HFF-Myc (cell line): ENCODE measurements at places on chromosomes 7 and 10.

GRCh38 chr7:118033273-118033672, 150.7 kb upstream of the LSM8 start:
- no peak for DNase-seq

DNA sequence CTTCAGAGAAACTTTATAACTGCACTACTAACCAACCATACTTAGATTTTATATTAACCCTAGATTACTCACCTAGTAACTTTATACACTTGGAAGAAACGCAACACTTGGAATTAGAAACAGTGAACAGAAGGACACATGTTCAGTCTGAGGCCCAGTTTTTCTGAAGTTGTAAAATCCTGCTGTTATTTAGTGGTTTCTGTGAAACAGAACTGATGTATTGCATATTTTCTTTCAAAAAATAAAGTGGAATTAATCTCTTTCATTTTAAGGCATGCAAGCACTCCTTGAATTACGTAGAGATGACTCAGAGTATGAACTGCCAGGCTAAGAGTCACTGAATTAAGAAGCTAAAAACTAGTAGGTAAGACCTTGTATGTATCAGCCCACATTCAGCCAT, 215.8 kb downstream of the SKAP2 start:
- DNase-seq: no peak

DNA sequence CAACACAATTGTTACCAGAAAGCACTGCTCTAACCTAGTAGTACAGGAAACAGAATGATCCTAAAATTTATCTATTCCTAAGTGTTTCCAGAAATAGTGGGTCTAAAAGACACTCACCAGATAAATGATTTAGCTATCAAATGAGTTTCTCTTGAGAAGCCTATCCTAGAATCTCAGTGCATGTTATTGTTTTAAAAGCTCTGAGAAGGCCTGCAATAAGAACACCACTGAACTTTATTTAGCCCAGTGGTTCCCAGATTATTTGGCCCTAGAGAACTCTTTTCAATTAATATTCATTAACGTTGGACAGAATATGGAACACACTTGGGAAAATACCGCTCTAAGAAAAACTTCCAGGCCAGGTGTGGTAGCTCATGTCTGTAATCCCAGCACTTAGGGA, 220.1 kb upstream of the GHITM start:
- DNase-seq: no peak

DNA sequence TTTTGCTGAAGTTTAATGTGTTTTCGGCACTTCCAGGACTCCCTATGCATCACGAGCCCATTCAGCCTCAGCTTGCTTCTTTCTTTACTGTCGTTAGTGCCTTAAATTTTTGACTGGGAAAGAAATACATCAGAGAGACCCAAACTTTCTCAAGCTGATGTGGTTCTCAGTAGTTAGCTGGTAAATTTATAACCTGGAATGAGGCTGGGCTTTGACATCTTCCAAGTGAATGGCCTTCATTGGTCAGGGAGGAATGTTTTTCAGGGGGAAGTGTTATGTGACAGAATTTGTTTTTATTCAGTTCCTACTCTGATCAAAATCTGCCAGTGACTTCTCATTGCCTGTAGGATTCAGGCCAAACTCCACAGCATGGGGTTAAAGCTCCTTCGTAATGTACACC, 296.9 kb downstream of the SORCS3 start:
- no peak for DNase-seq

- DNase-seq: no peak
These were observed 113.9 kb downstream of the ABLIM1 start for GRCh38 chr10:114544045-114544659.

DNA sequence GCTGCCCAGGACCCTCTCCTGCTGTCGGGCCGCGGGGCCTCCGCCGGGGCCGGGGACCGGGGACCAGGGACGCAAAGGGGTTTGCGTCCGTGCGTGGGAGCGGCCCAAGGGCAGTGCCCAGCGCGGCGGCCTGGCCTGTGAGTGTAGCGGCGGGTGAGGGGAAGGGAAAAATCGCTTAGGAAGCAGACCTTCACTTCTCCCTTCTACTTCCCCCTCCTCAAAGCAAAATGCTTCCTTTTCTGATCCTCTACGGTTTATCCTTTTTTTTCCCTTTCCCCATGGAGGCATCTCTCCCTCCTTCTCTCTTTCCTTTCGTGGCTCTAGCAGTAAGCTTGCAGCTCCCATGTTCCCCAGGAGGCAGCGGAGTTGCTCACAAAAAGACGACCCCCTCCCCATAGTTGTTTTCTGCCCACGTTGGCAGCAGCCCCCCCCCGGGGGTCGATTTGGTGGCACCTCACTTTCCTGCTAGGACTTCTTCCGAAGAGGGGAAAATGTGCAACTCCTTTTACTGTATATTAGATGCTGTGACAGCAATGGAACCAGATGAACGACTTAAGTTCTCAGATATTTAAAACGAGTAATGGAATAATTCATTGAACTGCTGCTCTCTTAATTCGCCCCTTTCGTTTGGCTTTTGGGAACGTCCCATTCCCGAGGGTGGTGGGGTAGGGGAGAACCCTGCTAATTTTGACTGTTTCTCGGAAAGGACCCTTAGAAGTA, 724 bp downstream of the CAPZA2 start:
- DNase-seq: no peak

DNA sequence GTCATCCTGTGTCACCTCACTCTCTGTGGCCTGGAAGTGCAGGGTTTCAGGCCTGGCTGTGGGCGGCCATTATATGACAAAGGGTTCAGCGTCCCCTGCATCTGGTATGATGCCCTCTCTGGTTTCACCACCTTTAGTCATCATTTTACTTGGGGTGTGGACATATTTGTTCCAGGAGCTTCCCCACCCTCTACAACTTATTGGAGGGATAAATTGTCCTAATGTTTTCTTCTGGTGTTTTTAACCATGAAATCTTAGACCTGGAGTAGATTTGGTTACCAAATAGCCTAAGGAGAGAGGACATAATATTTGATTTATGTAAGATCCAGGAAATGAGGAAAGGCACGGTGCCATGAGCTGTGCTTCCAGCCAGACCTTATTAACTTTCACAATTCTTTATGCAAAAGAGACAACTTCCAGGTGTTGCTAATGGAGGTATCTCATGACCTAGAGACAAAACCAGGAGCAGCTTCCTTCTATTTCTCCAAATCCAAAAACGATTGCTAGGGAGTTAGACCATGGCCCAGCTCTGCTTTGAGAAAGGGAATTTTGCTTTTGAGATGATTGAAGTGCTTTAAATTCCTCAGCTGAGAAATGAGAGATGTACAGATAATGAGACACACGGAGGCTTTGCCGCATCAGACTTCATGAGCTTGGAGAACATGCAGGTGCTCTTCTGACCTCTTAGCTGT, 20.9 kb downstream of the WBP1L start:
- peak; percentile 40 for DNase-seq

DNA sequence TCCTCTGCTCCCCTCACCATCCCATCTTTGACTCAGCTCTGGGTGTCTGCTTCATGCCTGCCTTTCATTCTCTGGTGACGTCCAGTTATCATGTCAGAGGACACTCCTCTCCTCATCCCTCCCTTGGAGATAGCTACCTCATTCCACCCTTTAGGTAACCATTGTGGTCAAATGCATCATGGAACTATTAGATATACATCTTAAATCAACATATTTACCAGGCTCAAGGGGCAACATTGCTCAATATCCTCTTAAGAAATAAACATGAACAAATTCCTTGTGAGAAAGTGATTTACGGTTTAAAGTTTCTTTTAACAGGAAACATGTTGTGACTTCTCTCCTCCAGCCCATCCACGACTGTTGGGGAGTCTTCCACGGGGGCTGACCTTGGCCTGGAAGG, 511.6 kb upstream of the IGFBP3 start:
- DNase-seq: peak; percentile 42

- DNase-seq: no peak
These were observed 19.4 kb upstream of the PDGFA start for GRCh38 chr7:538764-539685.

DNA sequence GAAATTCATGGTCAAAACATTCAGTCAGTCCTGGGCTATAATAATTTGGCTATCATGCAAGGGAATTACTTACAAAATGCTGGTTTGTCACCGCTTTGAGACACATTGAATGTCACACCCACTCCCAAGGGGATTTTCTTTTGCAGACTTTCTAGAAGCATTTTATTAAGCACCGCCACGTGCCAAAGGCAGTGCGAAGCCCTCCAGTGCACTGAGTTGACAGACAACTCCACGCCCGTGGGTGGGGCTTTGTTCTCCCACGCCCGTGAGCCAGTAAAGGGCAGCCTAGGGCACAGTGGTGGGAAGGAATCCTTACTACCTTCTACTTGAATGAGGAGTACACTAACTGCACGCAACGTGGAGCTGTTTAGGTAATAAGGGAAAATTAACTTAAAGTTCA, 515.8 kb downstream of the KCNMA1 start:
- no peak for DNase-seq

- no peak for DNase-seq
These were observed 14.2 kb upstream of the ZNF107 start for GRCh38 chr7:64651632-64652165.

DNA sequence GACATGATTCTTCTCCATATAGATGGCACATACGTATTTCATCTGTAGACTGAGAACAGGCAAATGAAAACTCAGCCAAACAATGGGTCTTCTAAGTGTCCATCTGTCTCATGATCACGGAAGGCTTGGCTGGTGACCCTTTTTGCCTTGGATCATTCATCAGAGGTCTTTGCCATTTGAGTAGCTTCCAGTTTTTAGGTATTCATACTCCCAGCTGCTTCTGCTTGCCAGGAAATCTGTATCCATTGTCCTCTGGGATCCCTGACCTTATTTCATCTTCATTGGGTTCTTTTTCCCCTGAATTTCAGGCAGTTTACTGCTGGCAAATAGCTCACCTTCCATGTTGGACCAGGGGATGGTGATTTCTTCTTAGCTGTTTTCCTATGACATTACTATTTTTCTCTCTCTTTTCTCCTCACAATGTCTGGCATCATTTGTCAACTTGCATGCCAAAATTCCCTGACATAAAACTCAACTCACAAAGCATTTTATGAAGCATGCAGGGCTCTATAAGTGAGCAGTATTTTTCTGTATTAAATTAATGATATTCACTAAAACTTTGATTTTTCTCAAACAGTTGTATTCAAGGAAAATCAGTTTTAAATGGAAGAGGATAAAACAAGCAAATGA, 241.2 kb downstream of the DNAJB9 start:
- DNase-seq: no peak

- no peak for DNase-seq
These were observed 654.1 kb upstream of the ZWINT start for GRCh38 chr10:57015187-57015586.

DNA sequence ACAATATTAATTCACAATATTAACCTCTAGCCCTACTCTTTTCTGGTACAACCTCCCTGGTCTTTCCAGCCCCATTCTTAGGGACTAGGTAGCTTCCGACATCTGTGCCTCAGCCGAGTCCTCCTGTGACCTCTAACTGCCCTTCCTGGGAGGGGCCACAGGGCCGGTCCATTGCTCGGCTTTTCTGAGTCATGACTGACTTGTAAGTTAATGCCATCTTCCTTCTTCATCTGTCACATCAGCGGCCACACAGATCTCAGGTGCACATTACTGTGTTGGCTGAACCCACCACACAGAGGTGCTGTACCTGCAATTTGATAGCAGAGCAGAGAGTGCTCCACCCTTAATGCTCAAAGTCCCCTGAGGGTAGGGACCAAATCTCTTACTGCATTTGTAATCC, 4.1 kb upstream of the CPA4 start:
- no peak for DNase-seq

GRCh38 chr10:43380610-43381222, 9.3 kb downstream of the FXYD4 start:
- no peak for DNase-seq

- no peak for DNase-seq
These were observed 42.3 kb upstream of the UBE3C start for GRCh38 chr7:157096286-157097055.

DNA sequence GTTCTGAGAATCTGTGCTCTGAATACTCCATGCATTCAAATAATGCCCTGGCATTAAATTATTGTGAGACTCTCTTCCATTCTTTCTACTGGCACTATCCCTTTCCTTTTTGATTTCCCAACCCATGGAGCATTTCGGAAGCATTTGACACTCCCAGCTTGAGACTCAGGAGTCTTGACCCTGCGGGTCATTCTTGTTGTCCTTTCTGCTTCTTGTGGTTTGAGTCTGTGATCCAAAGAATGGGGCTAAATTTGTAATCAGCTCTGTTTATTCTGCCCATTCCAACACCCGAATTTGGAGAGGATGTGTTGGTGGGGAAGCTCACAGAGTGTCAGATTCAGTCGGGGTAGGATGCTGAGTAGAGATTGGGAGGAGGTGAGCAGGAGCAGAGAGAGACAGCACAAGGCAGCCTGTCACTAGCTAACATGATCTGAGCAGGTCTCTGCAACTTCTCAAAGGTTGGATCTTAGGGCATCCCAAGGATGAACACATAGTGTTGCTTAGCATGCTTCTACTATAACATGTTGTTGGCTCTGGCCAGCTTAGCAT, 80.4 kb upstream of the BMPER start:
- DNase-seq: no peak

- no peak for DNase-seq
These were observed 420.4 kb downstream of the HTR7 start for GRCh38 chr10:90437452-90437851.

- DNase-seq: peak; percentile 78
These were observed 109.3 kb downstream of the GRK5 start for GRCh38 chr10:119316729-119317097.

DNA sequence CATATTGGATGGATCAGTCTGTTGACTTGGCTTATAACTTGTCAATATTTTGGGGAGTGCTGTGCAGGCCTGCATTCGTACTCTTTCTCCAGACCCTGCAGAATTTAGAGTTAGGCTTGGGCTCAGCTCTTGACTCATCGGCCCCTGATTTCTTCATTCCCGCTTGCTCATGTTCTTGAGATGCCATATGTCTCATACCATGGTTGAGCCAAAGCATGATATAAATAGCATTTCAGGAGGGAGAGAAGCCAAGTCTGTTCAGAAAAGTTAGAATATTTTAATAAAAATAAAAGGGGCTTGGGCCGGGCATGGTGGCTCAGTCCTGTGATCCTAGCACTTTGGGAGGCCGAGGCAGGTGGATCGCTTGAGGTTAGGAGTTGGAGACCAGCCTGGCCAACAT, 898.1 kb downstream of the TYW1 start:
- no peak for DNase-seq

GRCh38 chr10:16777473-16778370, 39.5 kb downstream of the RSU1 start:
- DNase-seq: peak; percentile 19

- DNase-seq: no peak
These were observed 35.9 kb upstream of the AP5Z1 start for GRCh38 chr7:4739528-4739992.

DNA sequence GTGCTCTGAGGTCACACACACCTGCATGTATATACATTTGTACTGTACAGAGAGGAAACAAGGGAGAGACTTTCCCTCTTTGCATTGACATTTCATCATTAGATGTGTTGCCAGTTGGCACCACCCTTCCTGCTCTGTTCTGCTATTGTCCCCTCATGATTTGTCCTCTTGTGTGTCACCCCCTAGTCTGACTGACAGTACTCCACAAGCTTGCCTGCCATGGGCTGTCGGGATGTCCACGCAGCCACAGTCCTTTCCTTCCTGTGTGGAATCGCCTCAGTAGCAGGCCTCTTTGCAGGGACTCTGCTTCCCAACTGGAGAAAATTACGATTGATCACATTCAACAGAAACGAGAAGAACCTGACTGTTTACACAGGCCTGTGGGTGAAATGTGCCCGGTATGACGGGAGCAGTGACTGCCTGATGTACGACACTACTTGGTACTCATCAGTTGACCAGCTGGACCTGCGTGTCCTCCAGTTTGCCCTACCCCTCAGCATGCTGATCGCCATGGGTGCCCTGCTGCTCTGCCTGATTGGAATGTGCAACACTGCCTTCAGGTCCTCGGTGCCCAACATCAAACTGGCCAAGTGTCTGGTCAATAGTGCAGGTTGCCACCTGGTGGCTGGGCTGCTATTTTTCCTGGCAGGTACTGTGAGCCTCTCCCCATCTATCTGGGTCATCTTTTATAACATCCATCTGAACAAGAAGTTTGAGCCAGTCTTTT, 9.4 kb downstream of the CLDN12 start:
- no peak for DNase-seq
